ENCODE measurements at places on chromosomes 1 and 21.

- no peak for DNase-seq
Observed at GRCh38 chr21:44837537-44837936, 19.7 kb upstream of the SUMO3 start.

DNA sequence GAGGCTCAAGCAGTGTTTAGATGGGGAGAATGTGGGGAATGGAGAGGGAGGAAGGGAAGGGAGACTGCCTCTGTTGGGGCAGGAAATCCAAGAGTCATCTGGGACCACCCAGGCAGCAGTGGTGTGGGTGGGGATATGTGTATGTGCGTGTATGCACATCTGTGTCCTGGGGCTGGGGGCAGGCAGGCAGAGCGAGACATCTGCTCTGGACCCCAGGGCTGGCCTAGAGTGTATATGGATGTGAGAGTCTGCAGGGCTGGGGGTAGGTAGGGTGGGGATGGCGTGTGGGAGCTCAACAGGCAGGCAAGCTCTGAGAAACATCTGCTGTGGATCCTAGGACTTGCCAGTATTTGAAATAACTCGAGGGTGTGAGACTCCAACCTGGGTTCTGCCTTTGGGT, 3.5 kb downstream of the PTCH2 start:
- DNase-seq, result no peak

DNA sequence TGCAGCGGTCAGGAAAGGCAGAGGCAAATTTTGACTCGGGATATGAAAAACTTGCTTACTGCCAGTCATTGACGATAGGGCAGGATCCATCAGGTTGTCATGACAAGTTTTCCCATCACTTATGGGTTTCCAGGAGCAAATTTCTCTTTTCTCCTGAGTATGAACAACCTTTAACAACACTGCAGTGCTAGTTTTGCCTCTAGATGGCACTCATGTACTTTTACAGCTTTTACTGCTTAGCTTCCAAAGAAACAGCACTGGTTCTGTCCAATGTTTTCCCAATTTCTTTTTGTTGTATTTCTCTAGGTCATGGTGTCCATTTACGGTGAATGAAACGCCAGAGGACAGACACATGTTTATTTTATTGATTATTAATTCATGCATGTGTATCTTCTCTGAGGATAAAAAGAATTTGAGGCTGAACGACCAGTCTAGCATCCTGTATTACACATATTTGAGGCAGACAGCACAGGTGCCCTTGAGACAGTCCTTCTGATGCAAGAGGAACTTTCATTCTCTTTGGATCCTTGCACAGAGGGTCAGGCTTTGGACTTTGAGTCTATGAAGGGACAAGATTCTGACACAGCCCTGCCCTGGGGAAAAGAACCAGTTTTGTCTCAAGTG, 112.3 kb upstream of the TRABD2B start:
- DNase-seq, result peak; percentile 38

- no peak for DNase-seq
Observed at GRCh38 chr1:232648316-232648715, 18.4 kb upstream of the SIPA1L2 start.

GRCh38 chr1:41455479-41456332, 28.8 kb downstream of the EDN2 start:
- no peak for DNase-seq

DNA sequence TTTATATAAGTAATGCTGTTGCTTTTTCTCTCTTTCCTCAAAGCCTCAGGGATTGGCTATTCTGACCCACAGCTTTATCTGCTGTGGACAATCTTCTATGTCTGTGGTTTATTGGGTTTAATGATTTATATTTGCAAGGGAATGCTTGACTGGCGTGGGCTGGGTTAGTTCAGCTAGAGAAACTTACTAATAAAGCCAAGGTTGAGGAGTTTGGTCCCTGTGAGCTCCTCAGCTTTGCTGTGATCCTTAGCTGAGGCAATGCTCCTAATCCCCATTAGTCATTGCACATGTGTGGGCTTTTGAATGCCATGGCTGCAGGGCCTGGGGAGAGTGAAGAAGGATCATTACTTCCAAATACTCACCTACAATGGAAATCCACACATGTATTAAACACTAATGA, 179.3 kb downstream of the ZNF326 start:
- no peak for DNase-seq

- no peak for DNase-seq
Observed at GRCh38 chr1:157894613-157895165, 53.1 kb upstream of the CD5L start.

GRCh38 chr1:9121496-9122409, 7.1 kb downstream of the GPR157 start:
- DNase-seq, result no peak

GRCh38 chr1:7561331-7561921, 209.7 kb upstream of the VAMP3 start:
- DNase-seq, result peak; percentile 4

DNA sequence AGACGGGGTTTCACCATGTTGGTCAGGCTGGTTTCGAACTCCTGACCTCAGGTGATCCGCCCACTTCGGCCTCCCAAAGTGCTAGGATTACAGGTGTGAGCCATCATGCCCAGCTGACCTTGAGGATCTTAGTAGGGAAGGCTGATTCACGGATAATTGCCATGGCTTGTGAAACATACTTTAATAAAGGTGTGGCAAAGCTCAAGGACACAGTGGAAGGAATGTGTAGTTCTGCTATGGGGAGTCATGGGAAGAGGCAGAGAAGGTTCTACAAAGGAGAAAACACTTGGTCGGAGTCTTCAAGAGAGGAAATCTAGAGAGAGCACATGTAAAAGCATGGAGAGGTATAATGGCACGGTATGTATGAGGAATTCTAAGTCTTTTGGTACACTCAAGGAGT, 12.7 kb upstream of the PTCH2 start:
- no peak for DNase-seq

DNA sequence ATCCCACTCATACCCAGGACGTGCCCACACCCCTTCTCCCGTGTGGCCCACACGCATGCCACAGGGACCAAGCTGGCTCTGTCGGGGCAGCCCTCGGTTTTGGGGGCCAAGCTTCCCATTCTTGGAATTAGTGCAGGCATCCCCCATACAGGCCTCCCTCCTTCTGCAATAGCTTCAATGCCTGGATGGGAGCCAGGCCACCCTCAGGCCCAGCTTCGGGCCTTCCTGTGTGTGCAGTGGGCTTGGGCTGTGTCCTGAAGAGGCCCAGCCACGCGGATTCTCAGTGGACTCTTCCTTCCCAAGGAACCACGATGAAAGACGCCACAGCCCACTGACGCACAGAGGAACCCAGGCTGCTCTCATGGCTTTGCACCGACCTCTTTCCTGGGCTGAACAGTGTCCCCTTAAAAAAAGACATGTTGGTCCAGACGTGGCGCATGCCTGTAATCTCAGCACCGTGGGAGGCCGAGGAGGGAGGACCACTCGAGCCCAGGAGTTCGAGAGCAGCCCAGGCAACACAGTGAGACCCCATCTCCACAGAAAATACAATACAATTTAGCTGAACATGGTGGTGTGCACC, 3.4 kb downstream of the KRTAP10-11 start:
- DNase-seq, result no peak

- DNase-seq, result no peak
Observed at GRCh38 chr1:63773496-63773814, 362 bp upstream of the ROR1 start.

DNA sequence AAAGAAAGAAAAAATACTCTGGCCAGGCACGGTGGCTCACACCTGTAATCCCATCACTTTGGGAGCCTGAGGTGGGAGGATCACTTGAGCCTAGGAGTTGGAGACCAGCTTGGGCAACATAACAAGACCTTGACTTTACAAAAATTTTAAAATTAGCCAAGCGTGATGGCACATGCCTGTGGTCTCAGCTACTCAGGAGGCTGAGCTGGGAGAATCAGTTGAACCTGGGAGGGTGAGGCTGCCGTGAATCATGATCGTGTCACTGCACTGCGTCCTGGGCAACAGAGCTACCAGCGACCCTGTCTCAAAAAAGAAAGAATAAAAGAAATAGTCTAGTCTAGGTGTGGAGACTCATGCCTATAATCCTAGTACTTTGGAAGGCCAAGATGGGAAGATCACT, 22.3 kb downstream of the RRP1B start:
- no peak for DNase-seq

DNA sequence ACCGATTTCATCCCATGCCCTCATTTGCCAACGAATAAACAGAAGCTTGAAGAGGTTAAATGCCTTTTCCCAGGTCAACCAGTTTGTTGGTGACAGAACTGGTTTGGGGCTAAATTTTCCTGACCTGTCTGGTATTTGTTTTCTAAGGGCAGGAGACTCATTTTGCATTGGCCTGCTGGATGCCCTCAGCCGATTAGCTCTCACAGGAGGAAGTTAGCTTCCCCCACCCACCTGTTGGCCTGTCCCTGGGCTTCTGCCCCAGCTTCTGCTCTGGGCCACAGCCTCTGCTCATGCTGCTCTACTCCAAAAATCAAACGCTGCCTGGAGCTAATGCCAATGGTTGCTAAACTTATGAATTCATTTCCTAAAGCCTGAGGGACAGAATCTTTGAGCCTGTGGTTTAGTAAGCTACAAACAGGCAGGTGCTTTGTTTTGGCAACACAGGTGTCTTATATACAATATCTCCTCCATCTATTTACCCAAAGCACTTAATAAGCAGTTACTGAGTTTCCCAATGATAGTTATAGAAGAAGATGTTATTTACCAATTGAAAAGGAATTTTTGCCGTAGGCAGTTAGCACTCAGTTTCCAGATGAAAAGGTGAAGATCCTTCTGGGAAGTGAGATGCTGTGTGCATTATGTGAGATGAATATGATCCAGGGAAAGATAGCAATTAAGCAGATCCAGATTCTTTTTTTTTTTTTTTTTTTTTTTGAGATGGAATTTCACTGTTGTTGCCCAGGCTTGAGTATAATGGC, 82.3 kb downstream of the TM2D1 start:
- no peak for DNase-seq

DNA sequence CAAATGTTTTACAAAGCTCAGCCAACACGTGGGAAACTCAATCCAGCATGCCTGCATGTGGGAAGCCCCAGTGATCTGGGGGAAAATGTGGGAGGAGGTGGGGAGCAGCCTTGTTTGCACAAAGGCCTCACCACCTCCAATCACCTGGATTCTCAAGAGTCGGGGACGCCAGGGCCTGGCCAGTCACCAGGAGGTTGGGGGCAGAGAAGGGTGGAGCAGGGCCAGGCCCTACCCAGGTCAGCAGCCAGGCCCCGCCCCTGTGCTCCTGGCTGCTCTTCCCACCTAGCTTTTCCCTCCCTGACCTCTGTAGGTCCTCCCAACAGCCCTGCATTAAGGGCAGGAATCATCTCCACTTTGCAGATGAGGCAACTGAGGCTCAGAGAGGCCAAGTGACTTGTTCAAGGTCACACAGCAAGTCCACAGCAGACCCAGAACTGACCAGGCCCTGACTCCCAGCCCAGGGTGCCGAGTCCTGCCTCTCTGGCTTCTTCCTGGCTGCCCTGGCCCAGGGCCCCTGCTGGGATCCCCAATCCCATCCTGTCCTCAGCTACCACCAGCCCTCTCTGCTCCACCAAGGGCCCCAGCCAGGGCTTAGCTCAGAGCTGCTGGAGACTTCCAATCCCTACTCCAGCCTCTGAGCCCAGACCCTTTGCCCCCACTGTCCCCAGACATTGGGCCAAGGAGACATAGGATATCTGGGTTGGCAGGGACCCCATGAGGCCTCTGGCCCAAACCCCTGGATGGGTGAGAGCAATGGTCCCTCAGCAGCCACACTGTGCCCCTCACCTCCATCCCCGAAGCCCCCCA, 508.6 kb downstream of the PTPRU start:
- DNase-seq, result no peak

DNA sequence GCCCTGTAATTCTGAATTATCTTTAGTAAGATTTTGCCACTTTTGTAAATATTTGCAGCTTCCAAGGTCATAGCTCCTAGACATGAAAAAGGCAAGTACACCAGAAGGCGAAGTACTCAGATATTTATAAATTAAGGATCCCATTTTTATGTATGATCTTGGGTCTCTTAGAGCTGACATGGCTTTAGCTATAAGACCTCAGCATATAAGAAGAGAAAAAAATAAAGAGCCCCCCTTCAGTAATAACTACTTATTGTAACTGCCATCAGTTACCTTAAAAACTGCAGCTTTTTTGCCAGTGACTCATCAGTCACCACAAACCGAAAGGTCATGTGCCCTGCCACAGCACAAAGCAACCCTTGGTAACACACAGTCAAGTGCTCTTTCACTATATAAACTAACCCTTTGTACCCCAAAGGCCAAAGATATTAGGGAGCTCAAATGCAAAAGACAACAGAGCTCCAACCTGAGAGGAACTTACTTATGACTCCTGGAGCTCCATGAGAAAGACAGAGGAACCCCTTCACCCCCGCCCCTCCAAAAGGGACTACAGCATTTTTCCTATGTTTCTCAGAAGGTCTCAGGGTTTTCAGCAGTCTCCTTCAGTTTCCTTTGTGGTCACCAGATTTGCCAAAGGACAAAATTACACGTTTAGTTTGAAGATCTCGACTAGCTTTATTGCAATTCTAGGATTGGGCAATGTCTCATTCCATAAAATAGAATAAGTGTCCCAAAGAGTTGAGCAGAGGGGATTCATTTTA, 219.8 kb upstream of the DUSP10 start:
- DNase-seq, result no peak

GRCh38 chr1:162351246-162351842, 25.3 kb downstream of the SPATA46 start:
- DNase-seq, result no peak

All from SW 1271 (cell line).